Stimulated activated CD8-positive, alpha-beta memory T cell treated with anti-CD3 and anti-CD28 coated beads, Interleukin-12 subunit alpha, Interleukin-12 subunit beta, amount 100 ng/mL, for 4 hours (primary cell): ENCODE measurements at places on chromosomes 1 and 21.

DNA sequence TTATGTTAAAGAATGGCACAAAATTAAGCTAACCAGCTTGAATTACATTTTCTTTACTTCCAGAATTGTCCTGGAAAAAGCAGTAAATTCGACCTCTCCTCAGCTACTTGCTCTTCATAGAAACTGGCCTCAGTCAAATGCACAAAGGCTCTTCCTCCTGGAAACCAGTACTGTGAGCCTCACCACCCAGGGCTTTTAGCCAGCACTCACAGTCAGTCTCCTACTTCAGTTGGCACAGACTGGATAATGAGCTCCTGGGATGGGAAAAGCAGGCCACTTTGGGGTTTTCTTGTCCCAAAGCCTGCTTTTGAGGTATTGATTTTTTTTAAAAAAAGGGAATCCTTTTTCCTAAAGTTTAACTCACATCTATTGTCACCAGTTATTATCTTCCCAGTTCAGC, 40.4 kb downstream of the SCYL3 start:
- DNase-seq = no peak

- DNase-seq = no peak
Observed at GRCh38 chr21:10272216-10272615, 249.2 kb upstream of the TPTE start.

DNA sequence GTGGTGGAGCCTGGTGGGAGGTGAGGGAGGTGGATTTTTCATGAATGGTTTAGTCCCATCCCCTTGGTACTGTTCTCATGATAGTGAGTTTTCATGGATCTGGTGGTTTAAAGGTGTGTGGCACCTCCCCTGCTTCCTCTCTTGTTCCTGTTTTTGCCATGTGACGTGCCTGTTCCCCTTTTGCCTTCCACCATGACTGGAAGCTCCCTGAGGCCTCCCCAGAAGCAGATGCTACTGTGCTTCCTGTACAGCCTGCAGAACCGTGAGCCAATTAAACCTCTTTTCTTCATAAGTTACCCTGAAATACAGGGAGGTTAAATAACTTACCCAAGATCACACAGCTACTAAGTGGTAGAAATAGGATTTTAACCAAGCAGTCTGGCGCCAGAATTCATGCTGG, 4.3 kb upstream of the HEYL start:
- no peak for DNase-seq

- DNase-seq = no peak
Observed at GRCh38 chr1:31447210-31447609, 34.2 kb downstream of the SERINC2 start.

DNA sequence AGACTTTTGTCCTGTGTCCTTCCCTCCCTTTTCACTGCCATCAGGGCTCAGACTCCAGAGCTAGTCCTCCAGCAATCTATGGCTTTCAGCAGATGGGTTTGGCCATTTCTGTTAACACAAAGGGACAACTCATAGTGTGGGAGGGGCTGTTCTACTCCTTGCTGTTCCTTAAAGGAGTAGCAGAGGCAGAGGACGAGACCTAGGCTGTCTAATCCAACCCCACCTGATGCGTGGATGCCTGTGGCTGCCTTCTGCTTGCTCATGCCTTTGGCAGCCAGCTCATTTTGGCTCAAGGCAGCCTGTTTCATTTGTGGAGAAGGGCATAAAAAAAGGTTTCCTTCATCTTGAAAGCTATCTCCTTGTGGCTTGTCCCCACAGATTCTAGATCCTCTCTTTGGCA, 27.0 kb downstream of the MFSD2A start:
- no peak for DNase-seq

GRCh38 chr1:18351735-18352134, 129.0 kb upstream of the KLHDC7A start:
- no peak for DNase-seq
